Fibroblast of skin of scalp (primary cell): ENCODE measurements at places on chromosomes 7 and 10.
A peak's percentile ranks its signal among the peaks of the same experiment; 100 is the strongest.

GRCh38 chr7:338295-339061, 48.5 kb downstream of the FOXL3 start:
- DNase-seq = no peak

DNA sequence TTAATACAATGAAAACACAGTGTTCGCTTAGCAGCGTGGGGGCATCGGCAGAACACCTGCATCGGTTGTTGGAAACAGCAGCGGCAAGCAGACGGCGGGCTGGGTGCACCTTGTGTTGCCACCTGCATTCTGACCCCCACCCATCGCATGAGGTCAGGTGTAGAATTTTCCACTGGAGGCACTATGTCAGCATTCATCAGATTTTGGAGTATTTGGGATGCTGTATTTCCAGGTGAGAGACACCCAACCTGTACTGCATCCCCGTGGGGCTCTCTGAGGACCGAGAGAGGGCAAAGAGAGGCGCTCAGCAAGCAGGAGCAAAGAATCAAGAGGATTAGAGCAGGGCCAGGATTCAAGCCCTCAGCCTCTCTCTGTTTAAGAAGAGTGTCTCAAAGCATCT, 116.4 kb upstream of the MGMT start:
- no peak for DNase-seq

- no peak for DNase-seq
These were observed 55.7 kb upstream of the OGDHL start for GRCh38 chr10:49817845-49818244.

DNA sequence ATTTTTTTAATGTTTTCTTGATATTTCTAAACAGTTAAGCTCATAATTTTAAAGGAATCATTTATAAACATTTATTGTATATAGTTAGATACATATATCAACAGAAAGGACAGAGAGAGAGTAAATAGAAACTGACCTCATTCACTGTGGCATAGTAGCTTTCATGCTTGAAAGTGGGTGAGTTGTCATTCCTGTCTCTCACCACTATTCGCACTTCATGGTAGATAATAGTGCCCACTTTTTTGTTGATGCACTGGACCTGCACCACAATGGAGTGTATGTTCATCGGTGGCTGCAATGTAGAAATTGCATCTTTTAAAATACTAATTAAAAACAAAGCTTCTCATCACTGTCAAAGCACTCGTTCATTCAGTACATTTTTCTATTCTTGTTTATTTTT, 432.0 kb downstream of the PCDH15 start:
- DNase-seq = no peak

- DNase-seq = no peak
These were observed 28.1 kb downstream of the INPP5A start for GRCh38 chr10:132565516-132566209.

DNA sequence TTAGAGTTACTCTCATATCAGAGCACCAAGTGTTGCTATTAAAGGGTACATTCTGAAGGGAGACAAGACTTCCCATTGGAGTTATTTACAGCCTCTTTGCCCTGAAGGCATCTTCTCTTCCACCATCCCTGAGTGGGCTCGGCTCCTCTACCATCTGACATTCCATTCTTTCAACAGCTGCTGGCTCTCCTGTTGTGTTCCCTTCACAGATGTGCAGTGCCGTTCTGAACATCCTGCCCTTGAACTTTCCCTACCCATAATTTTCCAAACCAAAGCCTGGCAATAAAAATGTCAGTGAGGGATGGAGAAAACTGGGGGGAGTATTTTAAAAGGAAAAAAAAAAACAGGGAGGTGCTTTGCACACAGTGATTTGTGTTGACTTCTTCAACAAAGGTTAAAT, 392.9 kb downstream of the KCNMA1 start:
- DNase-seq = no peak

- peak; percentile 90 for DNase-seq
These were observed 370.6 kb upstream of the IGFBP3 start for GRCh38 chr7:46291601-46292150.

DNA sequence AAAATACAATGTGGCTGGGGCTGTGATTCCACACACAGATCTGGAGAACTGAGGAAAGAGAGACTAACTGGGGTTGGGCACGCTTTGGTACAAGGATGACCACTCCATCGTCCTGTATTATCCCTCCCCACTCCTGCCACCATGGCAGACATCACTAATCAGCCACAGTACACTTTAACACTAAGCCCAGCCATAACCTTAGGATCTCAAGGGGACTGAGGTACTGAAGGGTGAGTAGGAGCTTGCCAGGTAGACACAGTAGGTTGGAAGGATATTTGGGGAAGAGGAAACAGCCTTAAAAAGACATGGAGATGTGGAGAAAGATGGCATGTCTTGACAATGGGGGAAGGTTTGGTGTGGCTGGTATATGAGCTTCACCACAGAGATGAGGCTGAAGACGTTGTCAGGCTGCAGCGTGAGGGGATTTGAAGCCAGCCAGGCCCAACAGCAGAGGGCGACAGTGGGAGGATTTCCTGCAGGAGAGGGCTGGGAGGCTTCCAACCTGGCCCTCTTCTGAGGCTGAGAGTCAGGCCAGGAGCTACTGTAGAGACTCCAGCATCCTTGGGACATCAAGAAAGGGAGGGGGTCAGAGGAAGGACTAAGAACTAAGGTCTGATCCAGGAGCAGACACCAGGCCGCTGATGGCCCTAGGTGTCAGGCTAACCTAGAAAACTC, 58.6 kb upstream of the COL13A1 start:
- DNase-seq = peak; percentile 45

GRCh38 chr7:1925349-1925748, 255.3 kb downstream of the ELFN1 start:
- DNase-seq = no peak

DNA sequence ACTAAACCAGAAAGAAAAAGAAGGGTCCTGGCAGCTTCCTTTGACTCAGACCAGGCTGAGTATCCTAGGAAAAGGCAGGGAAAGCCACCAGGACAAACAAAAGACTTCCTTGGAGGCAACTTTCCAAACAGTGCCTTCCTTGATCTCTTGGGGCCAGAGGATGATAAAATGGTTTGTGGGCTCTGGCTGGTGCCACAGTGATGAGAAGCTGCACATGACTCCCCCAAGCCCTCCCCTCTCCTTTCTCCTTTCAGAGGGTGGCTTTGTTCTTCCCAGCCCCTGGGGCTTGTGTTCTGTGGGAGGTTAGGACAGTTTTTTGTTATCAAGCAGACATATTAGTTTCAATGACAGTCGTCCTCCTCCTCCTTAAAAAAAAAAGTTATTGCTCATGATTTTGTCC, 183.2 kb downstream of the SEM1 start:
- no peak for DNase-seq

GRCh38 chr10:19817231-19817933, 1.1 kb downstream of the PLXDC2 start:
- DNase-seq = no peak

DNA sequence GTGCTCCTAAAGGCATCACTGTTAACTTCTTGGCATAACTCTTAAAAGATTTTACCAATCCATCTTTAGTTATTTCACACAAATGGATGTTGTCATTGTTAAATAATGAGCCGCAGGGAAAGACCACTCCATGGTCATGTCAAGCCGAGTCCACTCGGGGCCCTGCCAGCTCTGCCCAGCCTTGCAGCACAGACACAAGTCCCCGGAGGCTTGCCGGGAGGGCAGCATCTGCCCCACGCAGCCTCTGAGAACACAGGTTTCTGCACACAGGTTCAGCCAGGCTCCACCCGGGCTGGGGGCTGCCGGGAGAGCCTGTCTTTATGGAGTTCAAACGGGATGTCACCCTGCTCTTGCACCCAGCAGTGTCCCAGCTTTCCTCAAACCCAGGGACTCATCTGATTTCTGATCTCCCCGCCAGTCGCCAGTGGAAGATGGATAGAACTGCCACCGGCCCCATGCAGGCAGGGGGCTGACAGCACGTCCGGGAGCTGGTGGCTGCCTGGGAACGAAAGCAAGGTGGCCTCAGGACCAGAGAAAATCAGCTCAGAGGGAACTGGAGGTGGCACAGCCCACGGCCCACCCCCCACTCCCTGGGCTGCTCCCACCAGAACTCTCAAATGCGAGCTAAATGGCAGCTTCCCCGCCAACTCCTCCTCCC, 156.2 kb downstream of the TCERG1L start:
- DNase-seq = no peak

- DNase-seq = no peak
These were observed 290.0 kb downstream of the SORCS1 start for GRCh38 chr10:106874604-106874889.

DNA sequence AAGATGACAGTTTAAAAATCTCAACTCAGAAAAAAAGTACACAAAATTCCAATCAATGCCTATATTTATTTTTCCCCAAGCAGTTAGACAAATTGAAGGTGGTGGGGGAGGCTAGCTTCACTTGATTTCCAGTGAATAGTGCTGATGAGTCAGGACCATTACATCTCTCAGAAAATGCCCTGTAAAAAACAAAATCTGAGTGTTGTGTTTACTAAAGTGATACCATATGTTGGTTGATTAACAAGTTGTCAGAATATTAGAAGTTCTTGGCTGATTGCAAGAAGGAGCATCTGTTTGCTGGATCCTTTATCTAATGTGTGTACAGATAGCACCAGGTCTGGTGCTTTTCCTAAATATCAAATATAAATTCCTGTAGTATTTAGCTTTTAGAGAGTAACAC, 31.3 kb upstream of the KIAA1217 start:
- DNase-seq = no peak

DNA sequence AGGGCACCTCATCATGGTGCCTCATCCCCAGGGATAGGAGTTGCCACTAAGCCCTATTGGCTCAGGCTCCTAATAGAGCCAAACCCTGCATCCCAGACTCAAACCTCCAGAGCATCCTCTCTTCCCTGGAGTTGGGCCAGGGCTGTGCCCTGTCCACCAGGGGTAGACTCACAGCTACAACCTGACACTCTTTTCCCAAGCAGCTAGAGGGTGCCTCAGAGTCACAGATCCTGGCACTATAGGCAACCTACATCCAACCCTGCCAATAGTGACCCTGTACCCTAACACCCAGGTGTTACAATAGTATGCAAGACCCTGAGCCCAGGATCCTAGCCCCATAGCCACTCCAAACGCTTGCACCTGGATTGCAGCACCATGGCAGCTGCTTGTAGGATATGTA, 64.0 kb upstream of the PLA2G12B start:
- DNase-seq = no peak

GRCh38 chr10:36175954-36176353, 533.9 kb upstream of the FZD8 start:
- DNase-seq = no peak

- DNase-seq = peak; percentile 41
These were observed 44.3 kb downstream of the MACC1 start for GRCh38 chr7:20172736-20173334.

- DNase-seq = no peak
These were observed 330.0 kb upstream of the C7orf33 start for GRCh38 chr7:148260599-148260998.

GRCh38 chr7:112257073-112257472, 50.6 kb downstream of the ZNF277 start:
- DNase-seq = no peak

GRCh38 chr10:103649654-103650423, 156.3 kb downstream of the NEURL1 start:
- DNase-seq = no peak

DNA sequence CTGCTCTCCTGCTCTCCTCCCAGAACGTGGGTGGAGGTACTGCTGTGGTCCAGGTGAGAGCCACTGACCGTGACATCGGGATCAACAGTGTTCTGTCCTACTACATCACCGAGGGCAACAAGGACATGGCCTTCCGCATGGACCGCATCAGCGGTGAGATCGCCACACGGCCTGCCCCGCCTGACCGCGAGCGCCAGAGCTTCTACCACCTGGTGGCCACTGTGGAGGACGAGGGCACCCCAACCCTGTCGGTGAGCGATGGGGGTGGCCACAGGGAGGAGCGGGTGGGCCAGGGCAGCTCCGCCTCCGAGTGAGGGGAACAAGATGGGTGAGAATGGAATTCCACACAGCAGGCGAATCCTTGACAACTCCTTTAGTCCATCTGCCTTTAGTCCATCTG, 22.1 kb upstream of the C10orf105 start:
- DNase-seq = no peak

GRCh38 chr10:69792341-69792740, 9.4 kb upstream of the COL13A1 start:
- no peak for DNase-seq

DNA sequence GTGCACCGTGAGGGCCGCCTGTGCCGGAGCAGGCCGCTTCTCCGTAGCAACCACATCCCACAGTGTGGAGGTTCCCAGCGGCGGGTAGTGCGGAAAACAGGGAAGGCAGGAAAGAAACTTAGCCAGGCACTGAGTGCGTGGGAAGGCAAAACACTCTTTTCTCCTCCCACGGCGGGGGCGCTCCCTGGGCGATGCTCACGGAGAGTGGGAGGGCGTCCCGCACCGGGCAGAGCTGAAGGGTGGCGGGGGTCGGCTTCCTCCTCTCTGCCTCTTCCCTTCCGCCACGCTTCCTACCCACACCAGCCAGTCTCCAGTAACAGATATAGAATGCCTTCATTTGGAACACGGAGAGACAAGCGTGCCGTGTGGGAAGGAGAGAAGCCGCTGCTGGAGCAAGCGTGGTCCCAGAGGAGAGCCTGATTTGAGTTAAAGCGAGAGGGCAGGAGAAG, 252.5 kb downstream of the PAXIP1 start:
- DNase-seq = no peak

DNA sequence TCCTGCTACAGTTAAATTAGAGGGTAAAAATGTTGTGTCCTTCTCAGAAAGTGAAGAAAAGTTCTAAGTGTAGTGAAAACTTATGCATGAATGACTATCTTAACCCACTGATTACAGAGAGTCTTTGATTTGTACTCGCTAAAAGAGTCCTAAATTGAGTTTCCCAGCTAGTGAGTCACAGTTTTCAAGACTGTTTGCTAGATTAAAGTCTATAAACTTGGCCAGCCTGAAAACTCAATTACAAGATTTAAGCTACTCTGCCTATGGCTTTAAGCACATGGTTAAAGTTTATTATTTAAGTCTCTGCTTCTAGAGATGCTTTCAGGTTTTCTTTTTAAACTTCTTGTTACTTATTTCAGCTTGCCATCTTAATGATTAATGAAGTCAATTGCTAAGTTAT, 44.4 kb downstream of the MRPS24 start:
- no peak for DNase-seq

DNA sequence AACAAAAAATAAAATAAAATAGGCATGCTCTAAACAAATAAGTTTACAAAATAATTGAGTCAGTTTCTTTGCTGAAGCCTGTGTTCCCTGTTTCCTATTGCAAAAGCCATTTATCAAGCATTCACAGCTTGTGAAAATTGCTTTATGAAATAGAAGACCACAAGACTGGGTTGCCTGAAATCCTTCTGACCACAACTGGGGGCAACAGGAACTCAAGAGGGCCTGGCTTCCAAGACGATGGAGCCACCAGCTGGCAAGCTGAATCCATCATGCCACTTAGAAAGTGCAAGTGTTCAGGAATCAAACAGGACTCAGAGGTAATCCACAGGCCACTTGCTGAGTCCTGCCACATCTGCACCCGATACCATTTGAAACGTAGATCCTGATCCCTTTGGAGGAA, 752 bp upstream of the ABCA13 start:
- DNase-seq = no peak

DNA sequence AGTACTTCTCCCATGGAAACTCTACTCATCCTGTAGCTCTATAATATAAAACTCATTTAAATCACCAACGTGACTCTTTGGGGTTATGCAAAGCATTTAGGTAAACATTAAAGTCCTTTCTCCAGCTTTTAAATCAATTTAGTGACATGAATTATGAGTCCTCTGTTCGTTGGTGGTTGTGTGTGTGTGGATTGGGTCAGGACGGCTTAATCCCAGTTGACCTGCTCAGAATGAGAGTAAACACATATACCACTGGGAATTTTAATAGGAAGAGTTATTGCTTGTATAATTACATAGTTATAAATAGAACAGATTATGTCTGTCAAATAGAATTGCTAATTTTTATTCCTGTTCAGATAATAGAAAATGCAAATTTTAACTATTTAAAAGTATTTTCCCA, 30.7 kb upstream of the ADCY1 start:
- DNase-seq = no peak
